ENCODE measurements at places on chromosomes 11 and 22. TPM values are rescaled to one million over a fixed set of nuclear protein-coding genes. Genes with fewer than 3 reads are reported as not detected.
A peak's percentile ranks its signal among the peaks of the same experiment; 100 is the strongest.

The MACROD1 gene
- 6.3 TPM for total RNA-seq

- no peak for DNase-seq
Measured at GRCh38 chr11:79466411-79466810, 25.6 kb upstream of the TENM4 start.

- DNase-seq: no peak
Measured at GRCh38 chr11:35974882-35975589, 31.2 kb downstream of the LDLRAD3 start.

- DNase-seq: no peak
Measured at GRCh38 chr11:34254011-34254410, 103.8 kb downstream of the ABTB2 start.

- DNase-seq: no peak
Measured at GRCh38 chr11:122671400-122671891, 15.9 kb downstream of the UBASH3B start.

DNA sequence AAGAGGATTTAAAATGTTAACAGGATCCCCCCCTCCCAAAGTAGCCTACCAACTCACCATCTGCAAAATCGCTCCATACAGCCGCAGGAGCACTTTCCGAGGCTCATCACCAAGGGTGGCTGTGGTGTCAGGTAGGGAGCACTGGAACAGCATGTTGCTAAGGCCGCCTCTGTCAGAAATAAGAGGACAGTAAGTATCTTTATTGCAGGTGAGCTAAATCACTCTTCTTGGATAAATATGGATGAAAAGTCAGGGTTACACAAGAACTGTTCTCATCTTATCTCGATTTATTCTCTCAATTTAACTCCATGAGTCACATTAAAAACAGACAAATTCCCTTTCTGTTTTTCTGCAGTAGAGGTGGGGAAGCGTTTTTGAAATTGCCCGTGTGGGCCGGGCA, 24.2 kb downstream of the CHKA start:
- DNase-seq: no peak

GRCh38 chr22:29936186-29936585, 53.2 kb downstream of the MTMR3 start:
- DNase-seq: no peak

The MYBPC3 gene
- total RNA-seq: not detected

DNA sequence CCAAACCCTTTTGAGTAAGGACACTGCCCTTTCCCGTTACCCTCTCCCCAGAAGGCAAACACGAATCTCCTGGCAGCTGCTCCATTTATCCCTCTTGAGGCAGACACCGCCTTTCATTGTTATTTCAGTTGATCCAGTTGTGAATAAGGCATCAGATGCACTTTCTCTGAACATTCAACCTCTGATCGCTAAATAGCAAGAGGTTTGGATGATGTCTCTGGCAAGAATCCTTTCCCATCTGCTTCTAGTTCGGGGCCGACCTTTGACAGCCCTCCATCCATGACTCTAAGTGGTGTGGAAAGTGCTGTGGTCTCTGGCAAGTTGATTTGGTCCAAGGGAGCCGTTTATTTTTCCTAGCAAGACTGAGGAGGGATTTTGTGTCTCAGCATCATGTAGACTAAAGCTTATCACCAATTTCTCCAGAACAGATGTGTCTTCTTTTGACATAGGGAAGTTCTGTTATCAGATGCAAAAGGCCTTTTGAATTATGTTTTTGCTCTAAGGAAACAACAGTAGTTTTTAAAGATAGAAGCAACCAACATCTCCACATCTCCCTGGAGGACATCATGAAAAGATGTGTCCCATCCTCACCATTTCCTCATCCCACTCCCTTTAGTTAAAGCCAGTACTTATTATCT, 123.6 kb downstream of the CCDC34 start:
- DNase-seq: no peak

DNA sequence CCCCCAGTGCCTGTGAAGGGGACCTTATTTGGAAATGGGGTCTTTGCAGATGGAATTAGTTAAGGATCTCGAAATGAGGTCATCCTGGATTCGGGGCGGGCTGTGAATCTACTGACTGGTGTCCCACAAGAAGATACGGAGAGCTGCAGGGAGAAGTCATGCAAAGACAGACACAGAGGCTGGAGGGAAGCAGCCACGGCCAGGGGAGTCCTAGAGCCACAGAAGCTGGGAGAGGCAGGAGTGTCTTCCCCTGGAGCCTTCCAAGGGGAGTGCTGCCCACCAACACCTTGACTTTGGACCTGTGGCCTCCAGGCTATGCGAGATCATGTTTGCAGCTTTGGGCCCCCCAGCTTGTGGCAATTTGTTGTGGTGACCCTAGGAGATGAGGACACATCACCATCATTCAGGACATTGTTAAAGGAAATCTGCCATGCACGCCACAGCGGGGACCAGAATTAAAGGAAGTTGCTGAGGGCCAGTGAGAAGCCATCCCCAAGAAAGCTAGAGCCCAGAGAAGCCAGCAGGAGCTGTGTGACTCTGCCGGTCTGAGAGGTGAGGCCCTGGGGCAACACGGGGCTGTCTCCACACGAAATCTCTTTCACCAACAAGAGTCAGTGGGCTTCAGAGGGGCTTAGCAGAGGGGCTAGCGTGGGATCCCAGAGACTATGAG, 434.7 kb downstream of the BRD1 start:
- no peak for DNase-seq

The ANKK1 gene
- total RNA-seq: 1.2 TPM

- DNase-seq: no peak
Measured at GRCh38 chr11:25734591-25735211, 597.2 kb upstream of the ANO3 start.

DNA sequence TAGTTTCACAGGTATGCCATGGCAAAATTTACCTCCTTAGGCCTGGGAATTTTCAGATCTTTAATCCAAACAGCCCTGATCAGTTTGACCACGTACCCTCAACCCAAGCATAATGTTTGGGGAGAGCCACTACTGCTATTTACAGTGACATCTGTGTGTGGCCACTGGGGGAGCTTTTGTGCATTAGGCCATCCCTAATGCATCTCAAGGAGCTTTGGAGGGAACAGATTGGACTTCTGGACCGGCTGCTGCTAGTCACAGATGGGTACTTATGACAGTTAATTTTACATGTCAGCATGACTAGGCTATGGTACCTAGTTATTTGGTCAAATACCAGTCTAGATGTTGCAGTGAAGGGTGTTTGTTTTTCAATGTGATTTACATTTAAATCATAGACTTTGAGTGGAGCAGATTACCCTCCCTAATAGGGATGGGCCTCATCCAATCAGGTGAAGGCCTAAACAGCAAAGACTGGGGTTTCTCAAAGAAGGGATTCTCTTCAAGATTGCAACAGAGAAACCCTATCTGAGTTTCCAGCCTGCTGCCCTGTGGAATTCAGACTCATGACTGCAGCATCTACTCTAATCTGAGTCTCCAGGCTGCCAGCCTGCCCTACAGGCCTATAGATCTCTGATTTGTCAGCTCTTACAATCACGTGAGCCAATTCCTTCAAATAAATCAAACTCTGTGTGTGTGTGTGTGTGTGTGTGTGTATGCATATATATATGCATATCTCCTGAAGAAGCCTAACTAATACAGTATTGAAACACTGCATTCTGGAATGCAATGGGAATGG, 38.0 kb upstream of the GALNT18 start:
- no peak for DNase-seq

GRCh38 chr22:32904044-32904443, 102.5 kb downstream of the TIMP3 start:
- no peak for DNase-seq

DNA sequence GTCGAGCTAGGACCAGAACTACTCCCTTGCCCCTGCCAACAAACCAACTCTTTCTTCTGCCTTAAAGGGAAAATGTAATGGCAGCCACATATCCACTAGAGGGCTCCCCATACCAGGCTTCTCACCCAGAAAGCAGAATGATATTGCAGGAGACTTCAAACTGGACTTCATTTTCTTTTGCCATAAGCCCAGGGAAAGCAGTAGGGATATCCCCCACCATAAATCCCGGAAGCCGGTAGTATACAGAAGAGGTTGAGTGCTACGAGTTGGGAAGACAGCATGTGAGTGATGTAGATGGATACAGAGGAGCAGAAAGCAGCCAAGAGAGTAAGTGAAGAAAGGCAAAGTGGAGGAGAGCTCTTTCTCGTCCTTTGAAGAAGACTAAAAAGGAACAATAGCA, 12.1 kb downstream of the PLAAT5 start:
- DNase-seq: peak; percentile 75

The BTG4 gene
- total RNA-seq: not detected
